Muscle of back (tissue), 13 donors: ENCODE measurements at places on chromosomes 3 and 15. TPM values are rescaled to one million over a fixed set of nuclear protein-coding genes. Genes with fewer than 3 reads are reported as not detected.

CHAC1 gene
- polyA plus RNA-seq = 4.2 TPM

MYLK gene
- 25.5 TPM for polyA plus RNA-seq

KNL1 gene
- 9.4 TPM for polyA plus RNA-seq

- DNase-seq = no peak
These were observed 532.7 kb downstream of the SOX2 start for GRCh38 chr3:182244222-182244971.

DNA sequence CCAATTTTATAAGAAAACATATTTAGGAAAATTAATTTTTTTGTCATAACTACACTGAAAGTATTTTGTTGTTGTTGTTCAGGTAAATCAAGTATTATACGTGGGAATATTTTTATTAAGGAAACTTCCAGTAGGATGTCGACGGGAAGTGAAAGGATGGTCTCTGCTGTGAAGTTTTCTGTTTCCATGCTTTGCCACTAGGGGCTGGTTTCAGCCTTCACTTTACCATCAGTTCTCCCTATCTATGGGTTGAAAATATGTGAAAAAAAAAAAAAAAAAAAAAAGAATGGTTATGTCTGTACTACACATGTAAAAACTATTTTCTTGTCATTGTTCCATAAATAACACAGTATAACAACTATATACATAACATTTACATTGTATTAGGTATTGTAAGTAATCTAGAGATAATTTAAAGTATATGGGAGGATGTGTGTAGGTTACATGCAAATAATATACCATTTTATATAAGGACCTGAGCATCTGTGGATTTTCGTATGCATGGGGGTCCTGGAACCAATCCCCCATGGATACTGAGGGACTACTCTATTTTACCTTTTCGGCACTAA is 136.7 kb downstream of the SMAD6 start:
- DNase-seq = peak; percentile 63
